Dermis lymphatic vessel endothelial cell (primary cell): ENCODE measurements at places on chromosomes 2 and 18. TPM values are rescaled to one million over a fixed set of nuclear protein-coding genes. Genes with fewer than 3 reads are reported as not detected.

The RGPD4 gene
- total RNA-seq: not detected in 2 replicates

The ABCB11 gene
- not detected in 2 replicates for total RNA-seq

The ITSN2 gene
- total RNA-seq: 40.9 and 49.3 TPM in 2 replicates

The NT5C1B gene
- not detected in 2 replicates for total RNA-seq

The MYL1 gene
- not detected in 2 replicates for total RNA-seq
